HepG2 (cell line): ENCODE measurements at places on chromosomes 16 and 17. TPM values are rescaled to one million over a fixed set of nuclear protein-coding genes. Genes with fewer than 3 reads are reported as not detected.
A peak's percentile ranks its signal among the peaks of the same experiment; 100 is the strongest.

DNA sequence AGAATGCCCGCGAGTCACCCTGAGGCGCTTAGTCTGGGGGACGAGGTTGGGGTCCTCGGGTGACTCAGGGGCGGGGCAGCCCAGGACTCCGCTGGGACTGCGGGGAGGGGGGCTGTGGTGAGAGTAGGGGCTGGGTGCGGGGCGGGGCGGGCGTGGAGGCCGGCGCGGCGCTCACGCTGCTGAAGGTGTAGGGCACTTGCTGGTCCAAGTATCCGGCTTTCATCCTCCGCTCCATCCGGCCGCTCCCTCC, 832 bp downstream of the ETV4 start:
- no peak for DNase-seq
- peak overlapping the region; percentile 87 for H3K4me3 ChIP-seq
- H3K27ac ChIP-seq: peak overlapping the region; percentile 100
- H3K36me3 ChIP-seq: peaks cover 2% of the 10 kb centered on the region

Gene ATP1B2
- 0.04 TPM in 1 of 2 replicates, not detected in the other for polyA plus RNA-seq

- peaks cover 63% of the 10 kb centered on the region for H3K4me1 ChIP-seq
- no peak for DNase-seq
- H3K4me3 ChIP-seq: no peak overlapping the region
These were observed 4.4 kb downstream of the CBX4 start for GRCh38 chr17:79834565-79835469.

Gene KRTAP2-3
- polyA plus RNA-seq: 0.24 and 0.25 TPM in 2 replicates

Gene HBA2
- not detected in 2 replicates for polyA plus RNA-seq

GRCh38 chr16:376817-377418, 4.9 kb downstream of the PGAP6 start:
- H3K27ac ChIP-seq: no peak overlapping the region
- no peaks in the 10 kb centered on the region for H3K27me3 ChIP-seq
- no peak overlapping the region for H3K4me3 ChIP-seq
- H3K36me3 ChIP-seq: peaks cover 16% of the 10 kb centered on the region
- H3K4me1 ChIP-seq: peaks cover 17% of the 10 kb centered on the region

Gene HOXB7
- 0.04 and 0.08 TPM in 2 replicates for polyA plus RNA-seq

DNA sequence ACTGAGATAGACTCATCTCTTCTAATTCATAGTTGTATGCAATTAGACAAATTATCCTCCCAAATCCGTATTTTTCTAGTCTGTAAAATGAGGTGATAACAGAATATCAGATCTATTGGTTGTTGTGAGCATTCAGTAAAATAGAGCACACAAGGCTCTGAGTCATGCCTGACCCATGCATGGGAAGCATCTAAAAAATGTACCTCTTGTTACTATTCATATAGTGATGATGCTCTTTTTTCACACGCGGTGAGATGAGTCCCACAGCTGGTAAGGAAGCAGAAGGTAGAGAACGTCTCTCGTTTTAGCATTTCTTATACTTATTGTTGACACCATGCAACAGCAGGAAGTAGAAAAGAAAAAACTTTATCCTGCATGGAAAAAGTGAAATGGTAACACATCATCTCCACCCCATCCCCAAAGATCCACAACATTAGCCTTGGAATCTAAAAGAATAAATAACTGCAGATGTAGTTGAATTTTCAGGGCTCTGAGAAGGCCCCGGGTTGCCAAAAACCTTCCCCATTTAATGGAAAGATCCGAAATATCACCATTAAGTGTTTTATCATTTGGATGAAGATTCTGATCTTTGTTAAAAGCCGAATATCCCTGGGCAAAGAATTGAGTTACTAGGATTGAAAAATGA, 215.6 kb downstream of the TMEM114 start:
- H3K36me3 ChIP-seq: no peaks in the 10 kb centered on the region
- no peaks in the 10 kb centered on the region for H3K27me3 ChIP-seq
- no peak for DNase-seq

GRCh38 chr16:23518435-23518891, 8.2 kb upstream of the GGA2 start:
- peaks cover 32% of the 10 kb centered on the region for H3K36me3 ChIP-seq
- H3K27me3 ChIP-seq: no peaks in the 10 kb centered on the region
- DNase-seq: no peak
- no peak overlapping the region for H3K27ac ChIP-seq
- H3K4me1 ChIP-seq: peaks cover 10% of the 10 kb centered on the region

Gene GP1BA
- polyA plus RNA-seq: not detected in 2 replicates

GRCh38 chr17:80018917-80019651, 16.6 kb downstream of the TBC1D16 start:
- H3K36me3 ChIP-seq: peaks cover 1% of the 10 kb centered on the region
- no peaks in the 10 kb centered on the region for H3K27me3 ChIP-seq
- peak overlapping the region; percentile 33 for H3K27ac ChIP-seq
- peak; percentile 72 for DNase-seq

- H3K27ac ChIP-seq: no peak overlapping the region
- DNase-seq: no peak
- H3K36me3 ChIP-seq: no peaks in the 10 kb centered on the region
- peaks cover 10% of the 10 kb centered on the region; the same call in 2 of the 3 replicates for H3K27me3 ChIP-seq
These were observed 17.5 kb downstream of the MARCHF10 start for GRCh38 chr17:62790564-62790986.

Gene SPPL2C
- polyA plus RNA-seq: not detected in 2 replicates

Gene AOC2
- 3.3 and 5.1 TPM in 2 replicates for polyA plus RNA-seq

Gene NACA2
- 0.09 and 0.21 TPM in 2 replicates for polyA plus RNA-seq

GRCh38 chr17:12395733-12396354, 269.8 kb upstream of the MYOCD start:
- peak; percentile 8 for DNase-seq
- no peaks in the 10 kb centered on the region for H3K36me3 ChIP-seq
- no peak overlapping the region for H3K4me3 ChIP-seq
- H3K27me3 ChIP-seq: 0 out of 3 replicates have a peak, but pooled peaks cover 4% of the 10 kb centered on the region

DNA sequence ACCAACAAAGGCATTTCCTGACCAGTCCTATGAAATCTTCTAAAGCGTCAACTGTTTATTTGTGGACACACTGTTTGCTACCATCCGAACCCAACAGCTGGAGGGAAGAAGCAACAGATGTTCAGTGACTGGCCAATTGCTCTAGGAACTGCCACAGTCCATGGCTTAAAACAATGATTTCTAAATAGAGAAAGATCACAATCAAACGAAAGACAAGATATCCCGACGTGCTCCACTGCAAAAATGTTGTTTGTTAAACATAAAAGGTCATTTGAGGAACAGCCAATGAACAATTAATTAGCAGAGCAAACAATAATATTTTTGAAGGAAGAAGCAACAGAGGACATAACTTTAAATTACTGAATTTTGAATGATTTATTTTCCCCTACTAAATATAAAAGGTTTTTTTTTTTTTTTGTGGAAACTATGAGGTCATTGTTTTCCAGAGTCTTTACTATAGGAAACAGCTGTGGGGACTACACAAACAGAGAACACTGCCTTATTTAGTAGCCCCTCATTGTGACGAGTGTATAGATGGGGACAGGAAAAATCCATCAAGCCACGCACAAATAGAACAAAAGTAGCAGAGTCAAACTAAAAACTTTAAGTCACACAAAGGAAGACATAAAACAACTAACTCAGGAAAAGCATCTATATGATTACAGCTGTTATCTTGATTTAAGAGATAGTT, 17.2 kb downstream of the USP31 start:
- no peak for DNase-seq
- H3K4me1 ChIP-seq: peaks cover 69% of the 10 kb centered on the region
- H3K27ac ChIP-seq: peak overlapping the region; percentile 16

Gene TBC1D3G
- polyA plus RNA-seq: not detected in 2 replicates

- H3K36me3 ChIP-seq: no peaks in the 10 kb centered on the region
- DNase-seq: no peak
- H3K27me3 ChIP-seq: peaks cover 7% of the 10 kb centered on the region
- no peak overlapping the region for H3K27ac ChIP-seq
These were observed 13.8 kb downstream of the MSLN start for GRCh38 chr16:774086-775001.

Gene NDUFB10
- polyA plus RNA-seq: 68.6 and 73.7 TPM in 2 replicates

- H3K36me3 ChIP-seq: no peaks in the 10 kb centered on the region
- no peak for DNase-seq
- peaks cover 71% of the 10 kb centered on the region for H3K27me3 ChIP-seq
- H3K27ac ChIP-seq: no peak overlapping the region
These were observed 351.2 kb downstream of the C16orf95 start for GRCh38 chr16:86965840-86966550.

GRCh38 chr16:76959166-76959565, 231.8 kb upstream of the MON1B start:
- no peak overlapping the region for H3K4me3 ChIP-seq
- no peak for DNase-seq
- H3K27me3 ChIP-seq: no peaks in the 10 kb centered on the region
- H3K4me1 ChIP-seq: no peaks in the 10 kb centered on the region
- no peak overlapping the region for H3K27ac ChIP-seq

DNA sequence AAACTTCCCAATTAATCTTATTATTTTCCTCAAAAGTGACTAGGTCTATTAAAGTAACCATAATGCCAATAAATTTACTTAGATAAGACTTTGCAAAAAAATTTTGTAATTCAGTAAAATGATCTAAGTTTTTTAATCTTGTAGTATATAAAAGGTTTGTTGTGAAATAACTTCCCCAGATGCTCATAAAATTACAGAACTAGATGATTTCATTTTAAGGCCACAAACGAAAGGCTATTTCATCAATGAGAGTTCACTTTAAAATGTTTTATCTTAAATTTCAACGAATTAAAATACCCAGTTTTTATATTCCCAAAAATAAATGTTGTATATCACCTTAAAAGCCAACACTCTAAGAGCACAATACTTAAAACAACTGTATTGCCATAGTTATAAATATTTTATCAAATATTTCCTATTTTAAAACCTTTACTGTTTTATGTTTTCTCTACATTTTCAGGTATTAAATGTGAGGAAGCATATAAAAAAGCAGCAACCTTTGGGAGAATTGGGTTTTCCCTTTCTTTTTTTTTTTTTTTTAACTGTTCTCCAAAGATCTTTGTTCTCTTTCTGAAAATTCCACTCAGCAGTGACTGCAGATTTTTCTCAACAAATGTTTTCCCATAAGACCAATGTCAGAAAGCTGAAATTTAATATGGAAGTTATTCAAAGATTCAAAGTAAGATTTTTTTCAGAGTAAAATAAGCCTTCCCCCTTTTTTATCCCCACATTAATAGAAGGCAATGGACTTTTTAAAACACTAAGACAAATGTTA, 169.9 kb downstream of the CYB561 start:
- no peaks in the 10 kb centered on the region for H3K36me3 ChIP-seq
- H3K27me3 ChIP-seq: no peaks in the 10 kb centered on the region
- H3K27ac ChIP-seq: no peak overlapping the region
- no peak for DNase-seq

DNA sequence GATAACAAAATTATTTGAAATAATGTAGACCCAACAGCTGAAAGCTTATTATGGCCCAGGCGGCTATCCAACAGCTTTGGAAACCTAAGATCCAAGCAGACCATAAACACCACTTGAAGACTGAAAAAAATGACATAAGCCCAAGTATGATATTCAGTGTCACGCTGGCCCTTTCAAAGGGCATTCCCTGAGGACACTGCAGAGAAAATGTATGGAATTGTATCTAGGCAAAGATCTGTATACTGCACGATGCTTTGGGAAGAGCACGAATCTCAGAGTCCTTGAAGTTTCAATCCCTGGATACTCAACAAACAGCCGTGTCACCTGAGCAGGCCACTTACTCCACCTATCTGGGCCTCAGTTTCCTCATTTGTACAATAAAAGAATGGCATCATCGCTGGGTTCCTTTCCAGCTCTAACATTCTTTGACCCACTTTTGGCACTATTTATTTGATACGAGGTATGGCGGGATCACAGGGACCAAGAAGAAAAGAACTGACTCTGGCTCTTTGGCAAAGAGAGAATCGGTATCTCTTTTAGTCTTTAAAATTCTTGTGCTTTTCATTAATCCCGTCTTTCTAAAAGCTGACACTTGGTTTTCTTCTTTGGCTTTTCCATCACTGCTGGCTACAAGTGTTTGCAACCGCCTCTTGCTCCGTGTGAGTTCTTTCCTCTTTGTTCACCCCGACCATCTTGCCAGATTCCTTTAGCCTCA, 1.2 kb downstream of the STAT5B start:
- no peaks in the 10 kb centered on the region for H3K36me3 ChIP-seq
- peak overlapping the region; percentile 96 for H3K4me3 ChIP-seq
- no peaks in the 10 kb centered on the region for H3K27me3 ChIP-seq
- H3K4me1 ChIP-seq: peaks cover 74% of the 10 kb centered on the region

DNA sequence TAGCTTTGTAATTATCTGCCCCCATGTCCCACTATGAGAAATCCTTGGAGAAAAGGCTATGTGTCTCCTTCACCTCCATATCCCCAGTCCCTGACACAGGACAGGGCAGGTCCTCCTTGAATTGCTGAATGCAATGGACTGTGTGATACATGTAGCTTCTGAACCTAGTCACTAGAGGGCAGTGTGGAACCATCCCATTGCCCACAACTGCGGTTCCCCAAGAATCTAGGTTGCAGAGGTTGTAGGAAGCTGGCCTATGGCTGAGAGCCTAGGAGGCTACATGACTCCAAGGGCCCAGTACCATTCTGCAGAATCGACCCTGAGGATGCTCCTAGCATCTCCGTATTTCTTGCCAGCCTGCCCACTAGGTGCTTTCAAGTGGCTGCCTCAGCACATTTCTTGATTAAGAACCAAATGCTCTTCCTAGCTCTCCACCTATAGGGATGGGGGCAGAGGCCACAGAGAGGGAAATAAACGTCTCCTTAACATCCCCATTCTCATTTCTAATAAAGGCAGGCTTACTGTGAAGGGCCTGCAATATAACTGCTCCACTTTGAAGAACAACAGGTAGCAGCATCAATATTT, 394.0 kb downstream of the CA10 start:
- no peaks in the 10 kb centered on the region for H3K4me1 ChIP-seq
- H3K36me3 ChIP-seq: no peaks in the 10 kb centered on the region
- DNase-seq: peak; percentile 60
- no peak overlapping the region for H3K27ac ChIP-seq
- H3K4me3 ChIP-seq: no peak overlapping the region

- no peak overlapping the region for H3K4me3 ChIP-seq
- H3K36me3 ChIP-seq: peaks cover 31% of the 10 kb centered on the region
- no peak for DNase-seq
- no peaks in the 10 kb centered on the region for H3K4me1 ChIP-seq
These were observed 68.7 kb downstream of the TTC19 start for GRCh38 chr17:16068323-16068722.

DNA sequence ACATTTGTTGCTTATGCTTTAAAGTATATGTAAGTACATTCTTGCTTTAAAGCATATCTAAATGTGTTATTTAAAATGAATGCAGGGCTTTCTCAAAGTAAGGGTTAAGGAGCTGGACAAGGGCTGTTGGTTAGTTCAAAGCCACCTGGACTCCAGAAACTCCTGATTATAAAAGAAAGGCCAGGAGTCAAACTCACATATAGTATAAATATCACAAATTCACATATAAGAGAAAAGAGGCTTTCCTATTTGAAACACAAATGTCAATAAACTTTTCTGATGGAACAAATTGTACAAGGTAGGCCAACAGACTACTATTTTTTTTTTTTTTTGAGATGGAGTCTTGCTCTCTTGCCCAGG, 84.5 kb upstream of the CORO6 start:
- peaks cover 23% of the 10 kb centered on the region for H3K4me1 ChIP-seq
- H3K27me3 ChIP-seq: no peaks in the 10 kb centered on the region
- H3K36me3 ChIP-seq: no peaks in the 10 kb centered on the region
- H3K27ac ChIP-seq: no peak overlapping the region
